EH (cell line): ENCODE measurements at places on chromosomes 6 and 20.

DNA sequence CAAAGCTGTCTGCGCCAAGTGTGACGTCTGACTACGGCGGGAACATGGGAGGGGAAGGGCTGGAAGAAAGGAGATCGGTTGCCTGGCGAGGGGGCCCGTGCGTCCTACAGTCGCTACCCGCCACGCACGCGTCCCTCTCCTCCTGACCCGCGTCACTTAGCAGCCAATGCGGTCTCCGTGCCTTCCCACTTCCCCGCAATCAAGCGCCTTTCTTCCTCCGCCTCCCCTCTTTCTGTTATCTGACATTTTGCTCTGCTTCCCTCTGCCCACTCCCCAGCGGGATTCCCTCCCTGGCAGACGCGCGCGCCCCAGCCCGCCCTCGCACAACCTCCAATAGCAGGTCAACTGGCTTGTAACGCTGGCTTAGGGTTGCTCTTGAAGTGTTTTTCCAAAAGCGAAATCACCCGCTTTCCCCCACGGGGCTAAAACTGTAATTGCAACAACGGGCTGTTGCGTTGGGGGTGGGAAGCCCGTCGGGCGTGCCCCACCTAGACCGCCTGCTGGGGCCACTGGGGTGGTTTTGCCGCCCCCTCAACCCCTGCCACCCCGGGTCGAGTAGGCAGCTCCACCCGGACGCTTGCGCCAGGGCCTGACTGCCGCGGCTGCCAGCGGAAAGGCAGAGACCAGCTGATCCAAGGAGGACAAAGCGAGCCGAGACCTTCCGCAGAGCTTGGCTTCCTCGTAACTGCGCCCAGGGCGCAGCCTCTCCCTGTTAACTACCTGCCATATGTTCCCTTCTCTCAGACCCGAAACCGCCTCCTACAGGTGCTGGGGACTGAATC lies 6.2 kb upstream of the SOX4 start:
- peak; percentile 60 for DNase-seq

DNA sequence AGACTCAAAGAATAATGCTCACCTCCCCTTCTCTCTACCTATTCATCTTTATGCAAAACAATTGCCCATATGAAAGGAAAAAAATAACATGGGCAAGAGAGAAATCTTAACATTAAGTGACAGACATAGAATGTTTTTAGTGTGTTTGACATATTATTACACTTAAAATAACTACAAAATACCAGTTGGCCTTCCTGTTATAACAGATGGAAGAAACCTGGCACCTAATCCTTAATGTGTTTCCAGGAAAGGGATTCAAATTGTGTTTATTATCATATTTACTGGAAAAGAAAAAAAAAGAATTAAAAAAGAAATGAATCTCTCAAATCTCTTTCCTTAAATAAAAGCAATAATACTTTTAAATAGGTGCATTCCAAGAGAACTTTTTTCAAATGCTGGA lies 158.6 kb downstream of the LAMP5 start:
- no peak for DNase-seq

- no peak for DNase-seq
Measured at GRCh38 chr20:60038400-60039008, 80.3 kb downstream of the CDH26 start.

DNA sequence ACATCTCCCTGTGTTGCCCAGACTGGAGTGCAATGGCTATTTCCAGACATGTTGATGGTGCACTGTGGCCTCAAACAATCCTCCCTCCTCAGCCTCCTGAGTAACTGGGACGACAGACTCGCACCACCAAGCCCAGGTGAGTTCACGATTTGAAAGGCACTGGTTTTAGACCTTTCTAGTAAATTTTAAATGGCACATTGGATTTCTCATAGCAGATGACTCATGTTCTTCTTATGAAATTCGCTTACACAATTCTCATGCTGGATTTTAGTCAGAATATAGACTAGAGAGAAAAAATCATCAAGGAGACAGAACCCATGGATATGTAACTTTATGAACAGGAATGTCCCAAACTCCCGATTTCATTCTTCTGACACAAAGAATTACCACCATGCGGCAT lies 18.1 kb upstream of the PXDC1 start:
- peak; percentile 57 for DNase-seq

DNA sequence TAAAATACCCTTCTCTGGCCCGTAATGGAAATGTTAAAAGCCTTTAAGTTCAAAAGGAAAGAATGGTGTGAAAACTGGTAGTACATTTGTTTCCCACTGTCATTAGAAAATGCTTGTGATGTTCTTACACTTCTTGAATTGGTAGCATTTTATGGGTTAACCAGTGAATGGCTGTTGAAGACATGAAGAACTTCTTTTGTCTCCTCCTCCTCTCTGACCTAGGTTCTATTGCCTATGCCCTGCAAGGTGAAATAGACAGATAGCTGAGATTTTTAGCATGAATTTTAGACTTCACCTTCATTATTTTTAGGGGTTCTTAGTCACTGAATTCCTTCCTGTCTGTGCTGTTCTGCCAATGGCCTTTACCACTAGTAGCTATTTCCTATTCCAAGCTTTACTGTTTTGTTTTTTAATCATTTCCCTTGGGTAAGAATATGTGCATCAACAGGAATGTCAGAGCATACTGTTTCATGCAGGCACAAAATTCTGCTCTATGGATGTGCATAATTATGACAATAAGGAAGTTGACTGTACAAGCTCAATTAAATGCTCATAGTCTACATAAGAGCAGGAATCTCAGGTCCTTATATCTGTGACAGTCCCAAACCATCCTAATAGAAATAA lies 4.9 kb downstream of the TNFAIP3 start:
- peak; percentile 79 for DNase-seq

DNA sequence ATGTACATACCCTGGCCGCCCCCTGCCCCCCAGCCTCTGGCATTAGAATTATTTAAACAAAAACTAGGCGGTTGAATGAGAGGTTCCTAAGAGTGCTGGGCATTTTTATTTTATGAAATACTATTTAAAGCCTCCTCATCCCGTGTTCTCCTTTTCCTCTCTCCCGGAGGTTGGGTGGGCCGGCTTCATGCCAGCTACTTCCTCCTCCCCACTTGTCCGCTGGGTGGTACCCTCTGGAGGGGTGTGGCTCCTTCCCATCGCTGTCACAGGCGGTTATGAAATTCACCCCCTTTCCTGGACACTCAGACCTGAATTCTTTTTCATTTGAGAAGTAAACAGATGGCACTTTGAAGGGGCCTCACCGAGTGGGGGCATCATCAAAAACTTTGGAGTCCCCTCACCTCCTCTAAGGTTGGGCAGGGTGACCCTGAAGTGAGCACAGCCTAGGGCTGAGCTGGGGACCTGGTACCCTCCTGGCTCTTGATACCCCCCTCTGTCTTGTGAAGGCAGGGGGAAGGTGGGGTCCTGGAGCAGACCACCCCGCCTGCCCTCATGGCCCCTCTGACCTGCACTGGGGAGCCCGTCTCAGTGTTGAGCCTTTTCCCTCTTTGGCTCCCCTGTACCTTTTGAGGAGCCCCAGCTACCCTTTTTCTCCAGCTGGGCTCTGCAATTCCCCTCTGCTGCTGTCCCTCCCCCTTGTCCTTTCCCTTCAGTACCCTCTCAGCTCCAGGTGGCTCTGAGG lies 7.6 kb downstream of the CDKN1A start:
- DNase-seq: no peak

DNA sequence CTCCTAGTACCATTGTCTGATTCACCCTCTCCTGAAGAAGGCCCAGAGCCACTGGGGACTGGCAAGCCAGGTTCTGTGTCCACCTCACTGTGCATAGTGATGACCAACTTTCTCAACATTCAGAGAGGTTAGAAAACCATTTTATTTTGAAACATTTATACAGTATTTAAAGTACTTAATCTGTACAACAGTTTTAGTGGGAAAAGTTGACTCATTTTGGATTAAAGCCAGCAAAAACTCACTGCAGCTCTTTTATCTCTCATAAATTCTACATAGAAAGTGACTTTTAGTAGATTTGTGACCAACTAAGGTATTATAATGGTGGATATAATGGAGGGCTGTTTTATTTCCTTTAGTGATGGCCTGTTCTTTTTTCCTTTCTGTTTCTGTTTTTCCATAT lies 9.7 kb downstream of the TULP4 start:
- DNase-seq: peak; percentile 81

DNA sequence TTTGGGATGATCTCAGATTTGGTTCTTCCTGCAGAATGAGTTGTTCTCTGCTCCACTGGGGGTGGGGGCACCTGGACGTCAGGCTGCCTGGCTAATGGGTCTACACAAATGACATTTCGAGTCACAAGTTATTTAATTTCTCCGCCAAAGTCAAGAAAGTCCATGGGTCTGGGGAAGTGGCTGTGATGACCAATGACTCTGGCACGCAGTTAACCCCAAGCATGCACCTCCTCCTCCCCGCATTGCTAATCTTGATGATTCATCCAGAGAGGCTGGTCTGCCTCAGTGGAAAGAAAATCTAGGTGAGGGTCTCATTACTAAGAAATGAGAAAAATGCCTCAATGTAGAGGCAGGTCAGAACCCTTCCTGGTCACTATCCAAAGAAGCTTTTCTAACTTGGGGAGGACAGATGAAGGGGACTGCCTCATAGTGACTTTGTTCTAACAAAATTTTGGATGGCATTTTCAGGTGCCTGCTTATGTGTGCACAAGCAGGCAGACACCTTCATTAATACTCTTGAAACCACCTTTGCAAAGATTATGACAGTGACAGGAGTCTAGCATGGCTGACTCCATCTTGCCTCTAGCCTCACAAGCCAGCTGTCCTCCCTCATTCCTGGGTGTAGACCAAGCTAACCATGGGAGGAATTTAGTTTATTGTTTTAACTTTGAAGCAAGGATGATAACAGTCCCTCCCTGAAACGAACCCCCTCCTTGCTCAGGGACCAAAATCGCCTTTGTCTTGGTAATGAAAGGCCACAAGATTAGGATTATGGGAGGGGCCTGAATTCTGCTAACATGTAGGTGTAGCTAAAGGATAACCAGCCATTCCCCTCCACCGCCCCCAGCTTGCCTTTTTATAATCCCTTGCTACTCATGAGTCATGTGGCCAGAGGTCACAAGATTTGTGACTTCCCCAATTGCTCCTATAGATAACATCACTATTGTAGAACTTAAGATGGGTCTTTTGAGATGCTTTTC lies 98.6 kb upstream of the MRPS10 start:
- DNase-seq: peak; percentile 99

DNA sequence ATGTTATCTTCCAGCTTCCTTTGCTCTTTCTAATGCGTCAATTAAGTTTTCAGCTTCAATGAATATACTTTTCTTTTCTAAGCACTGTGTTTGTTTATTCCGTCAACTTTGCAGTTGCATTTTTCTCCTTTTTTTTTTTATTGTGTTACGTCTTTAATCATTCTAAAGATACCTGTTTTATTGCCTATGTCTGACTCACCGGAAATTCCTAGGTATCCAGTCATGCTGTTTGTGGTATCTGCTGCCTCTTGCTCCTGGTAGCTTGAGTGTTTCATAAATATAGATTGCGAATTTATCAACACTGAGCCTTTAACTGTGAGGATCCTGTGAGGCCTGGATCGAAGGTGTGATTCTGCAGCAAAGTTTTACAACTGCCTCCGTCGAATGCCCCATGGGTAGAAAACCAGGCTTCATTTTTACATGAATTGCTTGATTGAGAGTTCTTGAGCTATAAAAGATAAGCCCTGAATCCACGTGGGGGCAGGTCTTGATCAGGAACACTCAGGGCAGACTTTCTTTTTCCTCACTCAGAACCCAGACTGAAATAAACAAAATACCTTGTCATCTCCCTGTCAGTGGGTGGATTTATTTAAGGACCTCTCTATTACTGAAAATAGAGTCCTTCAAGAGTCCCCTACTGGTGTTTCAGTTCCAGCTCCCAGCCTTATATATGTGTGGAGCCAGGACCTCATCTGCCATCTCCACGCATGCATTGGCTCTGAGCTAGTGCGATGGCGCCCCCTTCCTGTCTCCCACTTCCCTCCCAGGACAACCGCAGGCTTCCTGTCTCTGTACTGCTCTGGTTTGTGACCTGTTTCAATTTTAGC lies 60.1 kb upstream of the LRRC1 start:
- peak; percentile 92 for DNase-seq

DNA sequence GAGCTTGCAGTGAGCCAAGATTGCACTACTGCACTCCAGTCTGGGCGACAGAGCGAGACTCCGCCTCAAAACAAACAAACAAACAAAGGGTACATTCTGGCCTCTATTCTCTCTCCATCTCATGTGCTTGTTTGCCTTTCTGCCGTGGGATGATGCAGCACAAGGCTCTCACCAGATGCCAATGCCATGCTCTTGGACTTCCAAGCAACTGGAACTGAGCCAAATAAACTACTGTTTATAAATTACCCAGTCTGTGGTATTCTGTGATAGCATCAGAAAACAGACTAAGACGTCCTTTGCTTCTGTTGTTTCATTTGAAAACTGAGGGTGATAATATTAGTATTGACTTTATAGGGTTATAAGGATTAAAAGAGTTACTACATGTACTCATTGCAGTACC lies 3.6 kb upstream of the BRD2 start:
- DNase-seq: no peak

- DNase-seq: peak; percentile 26
Measured at GRCh38 chr6:40807484-40807883, 220.3 kb upstream of the LRFN2 start.

DNA sequence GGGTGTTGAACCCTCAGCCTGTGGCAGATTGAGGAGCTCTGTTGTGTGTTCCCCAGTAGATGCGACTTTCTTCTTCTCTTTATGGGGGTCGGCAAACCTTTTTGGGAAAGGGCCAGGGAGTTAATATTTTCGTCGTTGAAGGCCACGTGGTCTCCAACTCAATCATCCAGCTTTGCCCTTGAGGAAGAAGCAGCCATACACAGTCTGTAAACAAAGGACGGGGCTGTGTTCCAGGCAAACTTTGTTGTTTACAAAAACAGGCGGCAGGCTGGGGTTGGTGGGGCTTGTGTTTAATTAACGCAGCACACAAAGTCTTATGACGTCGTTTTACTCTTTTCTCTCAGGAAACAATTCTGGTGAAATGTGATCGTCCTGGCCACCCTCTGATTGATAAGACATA lies 20.2 kb downstream of the KIF25 start:
- DNase-seq: no peak

DNA sequence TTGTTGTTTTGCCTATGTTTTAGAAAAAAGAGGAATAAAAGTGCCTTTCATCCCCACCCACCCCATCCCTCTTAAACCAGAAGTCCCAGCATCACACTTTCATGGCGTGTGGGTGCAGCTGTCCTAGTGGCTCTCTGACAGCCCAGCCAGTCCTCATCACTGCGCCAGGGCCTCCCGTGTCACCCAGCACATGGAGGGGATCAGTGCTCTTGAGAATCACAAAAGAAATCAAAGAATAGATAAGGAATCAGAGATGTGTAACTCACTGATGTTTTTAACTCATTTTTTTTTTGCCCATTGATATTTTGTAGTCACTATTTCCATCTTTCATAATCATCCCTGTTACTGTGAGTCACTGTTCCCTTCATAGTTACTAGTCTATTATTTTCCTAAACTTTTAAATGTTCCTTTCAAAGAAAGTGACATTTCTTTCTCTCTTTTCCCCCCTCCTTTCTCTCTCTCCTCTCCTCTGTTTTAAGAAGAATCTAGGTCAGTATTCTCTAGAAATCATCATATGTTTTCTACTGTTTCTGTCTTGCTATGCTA lies 78.6 kb downstream of the AIG1 start:
- no peak for DNase-seq

GRCh38 chr6:151330130-151330696 lies 61.1 kb downstream of the ZBTB2 start:
- peak; percentile 94 for DNase-seq
